Endodermal cell (in vitro differentiated cells): ENCODE measurements at places on chromosomes 11 and 22.

DNA sequence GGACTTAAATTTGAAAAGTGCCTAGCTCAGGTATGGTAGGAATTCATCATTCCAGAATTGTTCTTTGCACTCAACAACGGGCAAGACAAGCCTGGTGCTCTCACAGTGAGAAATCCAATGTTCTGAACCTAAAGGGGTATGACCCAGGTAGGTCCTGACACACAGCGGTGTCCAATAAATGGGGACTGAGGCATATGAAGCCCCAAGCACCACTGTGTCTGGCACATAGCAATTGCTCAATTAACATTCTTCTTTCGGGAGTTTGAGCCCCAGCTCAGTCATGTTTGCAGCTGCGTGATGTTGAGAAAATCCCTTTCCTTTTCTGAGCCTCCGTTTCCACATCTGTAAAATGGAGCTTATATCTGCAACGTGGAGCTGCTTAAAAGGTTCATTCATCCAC is 535.8 kb downstream of the MIAT start:
- DNase-seq = no peak

- DNase-seq = no peak
Measured at GRCh38 chr11:76740772-76741171, 42.4 kb upstream of the TSKU start.

DNA sequence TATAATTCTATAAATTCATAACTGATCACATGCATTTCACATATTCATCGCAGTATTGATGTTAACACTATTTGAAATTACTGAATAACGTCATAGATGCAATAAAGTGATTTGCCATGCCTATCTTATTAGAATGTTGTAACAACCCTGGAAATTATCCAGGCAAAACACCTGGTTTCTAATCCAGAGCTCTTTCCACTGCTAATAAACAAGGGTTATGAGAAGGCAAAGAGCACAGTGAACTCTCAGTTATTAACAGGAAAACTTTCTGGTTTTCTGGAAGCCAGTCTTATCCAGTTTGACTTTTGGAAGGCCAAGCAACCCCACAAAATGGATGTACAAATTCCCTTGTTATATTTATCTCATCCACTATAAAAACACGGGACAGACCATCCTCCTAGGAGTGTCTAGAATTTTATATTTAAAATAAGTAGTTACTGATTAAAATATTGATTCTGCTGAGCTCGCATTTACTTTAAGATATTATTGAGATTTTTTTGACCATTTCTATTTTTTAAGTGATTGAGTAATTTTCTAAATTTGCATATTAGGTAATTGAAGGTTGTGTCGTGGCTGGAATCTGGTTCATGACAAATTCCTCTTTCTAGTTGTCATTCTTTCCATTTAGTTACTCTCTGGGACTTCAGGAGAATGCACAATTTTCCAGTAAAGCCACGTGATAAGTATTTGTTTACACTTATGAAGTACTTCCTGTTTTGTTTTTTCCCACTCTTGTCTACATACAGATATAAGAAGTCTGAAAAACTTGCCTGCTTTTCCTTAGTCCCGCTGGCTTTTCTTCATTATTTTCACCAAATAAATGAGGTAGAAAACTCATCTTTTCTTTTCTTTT is 47.9 kb downstream of the DCUN1D5 start:
- no peak for DNase-seq

GRCh38 chr11:23684701-23685100 is 812.2 kb upstream of the LUZP2 start:
- no peak for DNase-seq

DNA sequence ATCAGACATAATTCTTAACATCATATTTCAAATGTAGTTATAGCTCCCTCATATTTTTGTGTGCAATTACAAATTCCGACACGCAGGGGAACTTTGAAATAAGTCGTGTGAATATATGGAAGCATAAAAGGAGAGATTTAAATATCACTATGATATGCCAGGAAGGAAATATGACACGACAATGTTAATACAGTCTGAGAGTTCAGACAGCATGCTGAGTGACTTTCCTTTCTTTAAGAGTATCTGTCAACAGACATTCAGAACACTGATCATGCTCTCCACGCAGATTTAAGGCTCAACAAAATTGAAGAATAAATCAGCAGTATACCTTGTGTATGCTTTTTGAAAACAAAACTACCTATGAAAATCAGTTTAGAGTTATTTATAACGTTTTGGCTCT is 232.6 kb upstream of the CARD18 start:
- DNase-seq = no peak

DNA sequence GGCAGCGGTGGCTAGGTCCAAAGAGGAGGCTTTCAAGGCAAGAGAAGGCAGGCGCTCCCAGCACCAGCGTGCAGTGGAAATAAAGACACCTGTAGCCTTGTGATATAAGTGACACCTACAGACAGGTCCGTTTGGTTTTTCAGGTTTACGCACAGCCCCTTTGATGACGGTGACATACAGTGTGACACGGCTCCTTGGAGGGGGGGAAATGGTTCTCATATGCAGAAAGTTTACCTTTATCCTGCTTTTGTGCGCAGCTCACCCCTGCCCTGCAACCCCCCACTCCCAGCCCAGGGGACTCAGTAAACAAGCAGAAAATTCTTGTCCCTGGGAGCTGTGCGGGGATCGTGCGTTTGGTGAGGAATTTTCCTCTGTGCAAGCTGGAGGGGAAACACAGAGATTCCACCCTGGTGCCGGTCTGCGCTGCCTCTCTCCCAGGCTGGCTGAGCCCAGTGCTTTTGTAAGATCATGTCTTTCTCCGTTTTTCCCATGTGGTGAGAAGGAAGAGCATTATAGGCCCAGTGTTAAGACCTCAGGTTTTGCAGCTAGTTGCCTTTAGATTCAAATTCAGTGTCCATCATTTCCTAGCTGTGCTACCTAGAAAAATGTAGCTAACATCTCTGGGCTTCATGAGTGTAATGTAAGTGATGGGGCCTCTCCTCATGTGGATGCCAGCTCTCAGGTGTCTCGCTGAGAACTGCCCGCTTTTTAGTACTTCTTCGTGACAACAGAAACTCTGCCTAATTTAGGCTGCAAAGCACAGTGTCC is at the start of gene ELF5:
TSS of gene ELF5 (minus strand) at position 113 of the 768 bp plus-strand sequence. CDS start 8,045 bp downstream, outside the sequence.
- peak; percentile 46 for DNase-seq

GRCh38 chr11:3989921-3990290 is 104.7 kb upstream of the RRM1 start:
- no peak for DNase-seq

- DNase-seq = peak; percentile 66
Measured at GRCh38 chr22:21698430-21699329, 32.9 kb downstream of the PPIL2 start.

GRCh38 chr11:32006799-32007388 is 84.0 kb upstream of the RCN1 start:
- peak; percentile 73 for DNase-seq

GRCh38 chr11:112178428-112178827 is 3.1 kb downstream of the BCO2 start:
- no peak for DNase-seq

- DNase-seq = no peak
Measured at GRCh38 chr11:126348806-126349582, 6.5 kb upstream of the ST3GAL4 start.

- DNase-seq = peak; percentile 77
Measured at GRCh38 chr11:134349802-134350355, 18.1 kb downstream of the GLB1L2 start.

DNA sequence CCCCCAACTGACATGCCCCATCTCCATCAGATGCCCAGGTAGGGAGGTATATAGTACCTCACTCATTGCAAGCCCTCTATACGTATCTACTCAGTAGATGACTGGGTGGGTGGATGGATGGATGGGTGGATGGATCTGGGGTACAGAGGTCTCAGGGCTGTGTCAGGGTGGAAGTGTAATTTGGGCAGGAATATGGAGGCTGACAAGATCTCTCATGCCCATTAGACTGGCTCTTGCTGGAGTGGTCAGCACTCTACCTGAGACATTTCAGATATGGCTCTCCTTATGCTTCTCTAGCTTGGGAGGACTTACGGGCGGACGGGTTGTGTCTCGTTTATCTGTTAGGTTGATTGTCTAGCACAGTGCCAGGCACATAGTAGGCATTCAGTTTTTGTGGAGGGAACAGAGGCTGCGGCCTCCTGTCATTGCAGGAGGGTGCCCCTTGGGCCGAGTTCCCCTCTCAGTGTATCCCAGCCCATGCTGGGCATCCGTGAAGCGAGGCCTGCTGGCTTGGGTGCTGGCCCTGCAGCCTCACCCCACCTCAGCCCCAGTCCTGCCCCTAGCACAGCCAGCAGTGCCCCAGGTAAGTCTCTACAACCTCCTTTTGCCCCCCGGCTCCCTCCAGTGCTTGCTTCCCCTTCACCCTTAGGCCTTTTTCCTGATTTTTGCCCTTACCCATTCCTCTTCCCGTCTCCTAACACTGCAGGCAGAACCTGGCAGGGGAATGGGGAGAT is 13.7 kb downstream of the ROBO3 start:
- no peak for DNase-seq

DNA sequence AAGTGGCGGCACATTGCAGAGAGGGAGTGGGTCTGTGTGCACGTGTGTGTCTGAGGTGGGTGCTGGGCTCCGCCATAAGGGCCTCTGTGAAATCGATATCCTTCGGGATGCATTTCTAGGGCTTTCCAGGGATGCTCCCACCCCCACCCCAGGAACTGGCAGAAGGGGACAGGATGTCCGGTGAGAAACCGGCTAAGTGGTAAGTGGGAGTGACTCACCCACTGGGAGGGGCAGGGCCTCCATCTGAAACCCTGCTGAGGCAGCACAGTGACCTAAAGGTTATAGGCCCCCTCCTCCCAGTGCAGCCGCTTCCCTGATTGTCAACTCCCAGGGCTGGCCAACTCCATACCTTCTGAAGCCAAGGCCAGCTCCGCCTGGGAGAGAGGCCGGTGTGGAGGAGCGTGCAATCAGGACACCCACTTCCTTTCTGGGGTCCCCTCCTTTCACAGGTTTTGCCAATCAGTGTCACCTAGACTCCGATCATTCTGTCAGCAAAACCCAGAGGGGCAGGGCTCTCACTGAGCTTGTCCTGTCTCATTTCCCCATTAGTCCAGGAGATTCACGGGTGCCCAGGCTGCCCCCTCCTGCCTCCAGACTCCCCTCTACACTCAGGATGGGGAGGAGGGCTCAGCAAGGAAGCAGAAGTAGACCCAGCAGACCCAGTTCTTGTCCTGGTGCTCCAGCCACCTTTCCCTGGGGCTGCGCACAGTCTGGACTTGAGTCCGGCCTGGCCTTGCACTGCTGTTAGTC is 44.5 kb downstream of the NECTIN1 start:
- peak; percentile 80 for DNase-seq

- DNase-seq = no peak
Measured at GRCh38 chr11:110715541-110715940, 3.3 kb upstream of the ARHGAP20 start.

DNA sequence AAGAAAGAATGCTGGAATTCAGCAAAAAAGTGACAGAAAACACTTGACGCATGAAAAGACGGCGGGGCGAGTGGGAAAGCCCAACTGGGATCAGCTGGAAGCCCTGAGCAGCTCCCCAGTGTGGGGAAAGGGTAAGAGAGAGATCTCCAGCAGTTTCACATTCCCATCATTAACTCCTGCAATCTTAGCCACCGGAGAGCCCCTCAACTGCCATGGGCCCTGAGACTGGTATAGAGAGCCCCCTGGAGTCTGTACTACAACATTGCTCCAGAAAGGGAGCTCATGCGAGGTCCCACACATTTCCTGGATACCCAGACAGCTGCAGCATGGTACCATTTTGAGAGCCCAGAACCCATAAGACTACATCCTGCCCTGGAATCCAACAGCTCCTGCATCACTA is 31.1 kb downstream of the MRGPRX4 start:
- DNase-seq = peak; percentile 83

DNA sequence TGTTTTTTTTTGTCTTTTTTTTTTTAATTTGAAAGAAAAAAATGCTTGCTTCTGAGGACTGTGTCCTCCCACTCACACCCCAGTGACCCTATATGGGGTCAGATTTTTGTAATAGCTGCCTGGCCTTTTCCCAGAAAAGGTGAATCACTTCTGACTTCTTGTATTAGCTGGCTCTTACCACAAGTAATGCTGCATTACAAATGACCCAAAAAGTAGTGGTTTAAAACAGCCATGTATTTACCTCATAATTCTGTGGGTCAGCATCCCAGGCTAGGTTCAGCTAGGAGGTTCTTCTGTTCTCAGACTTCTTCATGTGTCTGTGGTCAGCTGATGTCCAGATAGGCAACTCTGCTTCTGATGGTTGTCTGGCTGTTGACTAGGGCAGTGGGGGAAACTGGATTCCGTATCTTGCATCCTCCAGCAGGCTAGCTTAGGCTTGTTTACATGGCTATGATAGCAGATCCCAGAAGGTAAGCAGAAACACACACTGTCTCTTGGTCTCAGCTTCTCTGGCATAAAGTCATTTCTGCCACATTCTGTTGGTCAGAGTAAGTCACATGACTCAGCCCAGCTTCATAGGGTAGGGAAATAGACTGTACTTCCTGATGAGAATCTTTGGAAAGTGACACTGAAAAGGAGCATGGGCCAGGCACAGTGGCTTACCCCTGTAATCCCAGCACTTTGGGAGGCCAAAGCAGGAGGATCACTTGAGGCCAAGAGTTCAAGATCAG is 19.5 kb downstream of the LHFPL7 start:
- no peak for DNase-seq

GRCh38 chr11:116485425-116485824 is 287.4 kb downstream of the BUD13 start:
- no peak for DNase-seq

DNA sequence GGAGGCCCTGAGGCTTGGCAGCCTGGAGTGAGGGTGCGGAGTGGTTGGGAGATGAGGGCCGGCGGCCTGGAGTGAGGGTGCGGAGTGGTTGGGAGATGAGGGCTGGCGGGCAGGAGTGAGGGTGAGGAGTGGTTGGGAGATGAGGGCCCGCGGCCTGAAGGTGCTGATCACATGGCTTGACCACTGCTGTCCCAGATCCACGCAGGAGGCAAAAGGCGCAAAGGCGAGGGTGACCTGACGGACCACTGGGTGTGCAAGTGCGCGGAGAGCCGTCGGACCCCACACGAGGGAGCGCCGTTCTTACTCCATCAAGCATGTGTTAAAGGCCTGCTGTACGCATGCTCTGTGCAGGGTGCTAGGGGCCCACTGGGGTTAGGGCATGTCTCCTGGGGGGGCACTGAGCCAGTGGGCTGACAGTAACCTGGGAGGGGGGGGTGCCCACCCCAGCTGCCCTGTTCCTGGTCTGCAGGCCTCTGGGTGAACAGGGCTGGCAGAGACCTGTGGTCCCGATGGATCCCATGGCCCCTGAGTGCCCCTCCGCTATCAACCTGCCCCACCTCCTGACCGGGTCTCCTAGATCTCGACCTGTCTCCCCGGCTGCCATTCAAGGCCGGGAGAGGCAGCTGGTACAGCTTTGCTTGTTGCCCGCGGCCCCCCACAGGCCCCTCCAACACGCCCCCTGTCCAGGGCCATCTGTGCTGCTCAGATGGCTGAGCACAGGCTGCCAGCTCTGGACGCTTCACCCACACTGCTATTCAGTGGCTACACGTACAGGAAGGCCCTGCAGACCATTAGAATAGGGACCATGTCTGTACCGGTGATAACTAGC is 21.1 kb downstream of the MRGPRD start:
- peak; percentile 31 for DNase-seq

- no peak for DNase-seq
Measured at GRCh38 chr11:45173064-45173463, 26.6 kb downstream of the PRDM11 start.

GRCh38 chr22:31282748-31283468 is 9.4 kb downstream of the PIK3IP1 start:
- no peak for DNase-seq

GRCh38 chr11:116792869-116793771 is 1.4 kb upstream of the APOA5 start:
- DNase-seq = no peak
